CD4-positive, alpha-beta memory T cell (primary cell): ENCODE measurements at places on chromosomes 7 and 10. TPM values are rescaled to one million over a fixed set of nuclear protein-coding genes. Genes with fewer than 3 reads are reported as not detected.

- H3K36me3 ChIP-seq = no peaks in the 10 kb centered on the region
- no peak overlapping the region for H3K4me3 ChIP-seq
- H3K4me1 ChIP-seq = no peaks in the 10 kb centered on the region
- DNase-seq = no peak
- no peak overlapping the region for H3K27ac ChIP-seq
Observed at GRCh38 chr10:117462816-117463544, 79.6 kb upstream of the EMX2 start.

CTBP2 gene
- total RNA-seq = 0.61 TPM

RBM48 gene
- total RNA-seq = 37.5 TPM

GRCh38 chr7:75789361-75789924, 17.4 kb upstream of the CCL26 start:
- H3K4me1 ChIP-seq = no peaks in the 10 kb centered on the region
- no peak overlapping the region for H3K27ac ChIP-seq
- no peaks in the 10 kb centered on the region for H3K27me3 ChIP-seq
- H3K36me3 ChIP-seq = no peaks in the 10 kb centered on the region
- no peak for DNase-seq

GRCh38 chr10:101558204-101558603, 29.9 kb downstream of the POLL start:
- H3K27me3 ChIP-seq = no peaks in the 10 kb centered on the region
- no peak overlapping the region for H3K4me3 ChIP-seq
- H3K36me3 ChIP-seq = no peaks in the 10 kb centered on the region

GRCh38 chr10:117996709-117997108, 50.0 kb downstream of the RAB11FIP2 start:
- H3K4me3 ChIP-seq = no peak overlapping the region
- no peak overlapping the region for H3K27ac ChIP-seq
- no peaks in the 10 kb centered on the region for H3K27me3 ChIP-seq
- H3K36me3 ChIP-seq = no peaks in the 10 kb centered on the region

DNA sequence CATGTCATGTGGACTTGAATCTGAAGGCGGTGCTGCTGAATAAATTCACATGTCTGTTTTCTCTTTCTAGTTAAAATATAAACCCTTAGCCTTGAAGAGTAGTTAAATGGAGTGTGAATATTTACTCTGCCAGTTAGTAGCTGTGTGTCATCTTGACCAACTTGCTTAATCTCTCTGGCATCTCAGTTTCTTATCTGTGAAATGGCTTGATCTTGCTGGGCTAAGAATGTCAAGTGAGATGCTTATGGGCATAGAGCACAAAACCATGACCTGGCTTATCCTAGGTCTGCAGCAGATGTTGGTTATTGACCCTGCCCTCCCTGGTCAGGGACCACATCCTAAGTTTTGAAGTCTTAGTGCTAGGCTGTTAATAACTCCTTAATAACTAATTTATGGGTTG, 16.6 kb downstream of the ARID5B start:
- no peak overlapping the region for H3K27ac ChIP-seq
- no peak overlapping the region for H3K4me3 ChIP-seq
- H3K4me1 ChIP-seq = peaks cover 32% of the 10 kb centered on the region
- DNase-seq = no peak

DNA sequence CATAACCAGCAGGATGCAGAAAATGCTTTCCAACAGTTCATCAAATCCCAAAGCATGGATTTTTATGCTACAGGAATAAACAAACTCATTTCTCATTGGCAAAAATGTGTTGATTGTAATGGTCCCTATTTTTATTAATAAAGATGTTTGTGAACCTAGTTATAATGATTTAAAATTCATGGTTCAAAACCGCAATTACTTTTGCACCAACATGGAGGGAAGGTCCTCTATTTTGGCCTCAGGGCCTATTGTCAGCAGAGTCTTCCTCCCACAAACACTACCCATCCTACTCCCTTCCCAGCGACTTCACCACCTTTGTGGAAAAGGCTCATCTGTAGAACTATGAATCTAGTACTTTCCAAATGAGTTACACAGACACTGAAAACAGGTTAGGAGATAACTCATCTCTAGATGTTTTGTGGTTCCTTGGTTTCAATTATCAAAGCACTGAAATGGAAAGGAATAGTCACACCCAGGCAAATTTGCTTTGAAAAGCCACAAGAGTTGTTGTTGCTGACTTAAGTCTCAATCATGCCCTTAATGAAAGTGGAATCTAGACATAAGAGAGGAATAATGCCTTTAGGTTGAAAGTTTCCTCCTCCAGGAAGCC, 59.4 kb upstream of the FRMD4A start:
- peaks cover 17% of the 10 kb centered on the region for H3K4me1 ChIP-seq
- no peaks in the 10 kb centered on the region for H3K27me3 ChIP-seq
- H3K36me3 ChIP-seq = no peaks in the 10 kb centered on the region

NUTM2B gene
- total RNA-seq = 1.8 TPM

ZSWIM8 gene
- total RNA-seq = 100 TPM

DNA sequence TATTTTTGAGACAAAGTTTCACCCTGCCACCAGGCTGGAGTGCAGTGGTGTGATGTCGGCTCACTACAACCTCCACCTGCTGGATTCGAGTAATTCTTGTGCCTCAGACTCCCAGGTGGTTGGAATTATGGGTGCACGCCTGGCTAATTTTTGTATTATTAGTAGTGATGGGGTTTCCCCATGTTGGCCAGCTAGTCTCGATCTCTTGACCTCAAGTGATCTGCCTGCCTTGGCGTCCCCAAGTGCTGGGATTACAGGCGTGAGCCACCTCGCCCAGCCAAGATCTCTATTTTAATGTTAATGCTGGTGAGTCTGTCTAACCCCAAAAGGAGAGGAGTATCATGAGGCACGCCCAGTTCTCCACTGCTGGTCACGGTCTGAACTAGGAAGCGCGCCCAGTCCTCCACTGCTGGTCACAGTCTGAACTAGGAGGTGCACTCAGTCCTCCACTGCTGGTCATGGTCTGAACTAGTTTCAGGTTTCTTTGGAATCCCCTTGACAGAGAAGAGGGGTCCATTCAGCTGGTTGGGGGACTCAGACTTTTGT, 5.6 kb upstream of the LRRC27 start:
- H3K27me3 ChIP-seq = no peaks in the 10 kb centered on the region
- no peak overlapping the region for H3K27ac ChIP-seq
- no peaks in the 10 kb centered on the region for H3K36me3 ChIP-seq
- H3K4me3 ChIP-seq = no peak overlapping the region
- DNase-seq = no peak

FAM20C gene
- 4.7 TPM for total RNA-seq

GRCh38 chr10:125120053-125120710, 40.2 kb downstream of the CTBP2 start:
- DNase-seq = no peak
- H3K4me1 ChIP-seq = no peaks in the 10 kb centered on the region
- H3K27me3 ChIP-seq = no peaks in the 10 kb centered on the region
- no peak overlapping the region for H3K4me3 ChIP-seq
- no peak overlapping the region for H3K27ac ChIP-seq

FRA10AC1 gene
- 32.5 TPM for total RNA-seq

DNA sequence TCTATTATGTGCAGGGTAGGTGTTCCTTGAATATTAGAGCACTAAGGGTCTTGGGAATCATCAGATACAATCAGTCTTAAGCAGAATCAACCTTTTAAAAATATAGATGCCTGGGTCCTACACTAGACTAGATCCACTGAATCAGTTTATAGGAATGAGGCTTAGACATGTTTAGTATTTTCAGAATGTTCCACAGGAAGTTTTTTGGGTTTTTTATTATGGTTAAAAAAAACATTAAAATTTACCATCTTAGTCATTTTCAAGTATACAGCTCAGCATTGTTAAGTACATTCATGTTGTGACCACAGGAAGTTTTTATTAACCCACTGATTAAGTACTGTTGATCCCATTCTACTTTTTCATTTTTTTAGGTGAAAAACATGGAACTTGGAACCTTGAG, 135.7 kb downstream of the LCOR start:
- no peaks in the 10 kb centered on the region for H3K4me1 ChIP-seq
- H3K4me3 ChIP-seq = no peak overlapping the region
- H3K27me3 ChIP-seq = no peaks in the 10 kb centered on the region
- no peaks in the 10 kb centered on the region for H3K36me3 ChIP-seq

DNA sequence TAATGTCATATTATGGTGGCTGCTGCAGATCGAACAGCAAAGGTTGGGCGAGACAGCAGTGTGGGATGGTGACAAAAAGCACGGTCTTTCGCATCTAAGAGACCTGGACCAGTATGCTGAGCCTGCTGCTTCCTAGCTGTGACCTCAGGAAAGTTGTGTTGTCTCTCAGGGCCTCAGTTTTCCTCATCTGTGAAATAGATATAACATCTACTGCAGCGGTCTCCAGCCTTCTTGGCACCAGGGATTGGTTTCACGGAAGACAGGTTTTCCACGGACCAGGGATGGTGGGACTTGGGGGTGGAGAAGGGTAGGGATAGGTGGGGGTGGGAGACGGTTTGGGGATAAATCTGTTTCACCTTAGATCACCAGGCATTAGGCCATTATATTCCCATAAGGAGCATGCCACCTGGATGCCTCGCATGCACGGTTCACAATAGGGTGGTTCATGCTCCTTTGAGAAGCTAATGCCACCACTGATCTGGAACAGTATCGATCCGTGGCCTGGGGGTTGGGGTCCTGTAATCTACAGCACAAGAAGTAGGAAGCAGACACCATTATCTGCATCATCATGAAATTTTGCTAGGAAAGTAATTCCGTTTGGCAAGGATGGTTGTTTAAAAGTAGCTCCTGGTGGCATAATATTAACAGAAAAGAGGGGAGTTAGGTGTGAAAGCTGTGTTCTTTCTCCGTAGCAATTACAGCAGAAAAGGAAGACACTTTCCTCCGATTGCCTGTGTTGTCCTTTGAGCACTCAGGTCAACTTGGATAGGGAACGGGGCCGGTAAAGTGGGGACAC, 10.8 kb downstream of the KLF6 start:
- DNase-seq = peak; percentile 33
- H3K4me1 ChIP-seq = peaks cover 66% of the 10 kb centered on the region
- H3K4me3 ChIP-seq = no peak overlapping the region
- no peaks in the 10 kb centered on the region for H3K27me3 ChIP-seq

VWDE gene
- total RNA-seq = 8.9 TPM

DNA sequence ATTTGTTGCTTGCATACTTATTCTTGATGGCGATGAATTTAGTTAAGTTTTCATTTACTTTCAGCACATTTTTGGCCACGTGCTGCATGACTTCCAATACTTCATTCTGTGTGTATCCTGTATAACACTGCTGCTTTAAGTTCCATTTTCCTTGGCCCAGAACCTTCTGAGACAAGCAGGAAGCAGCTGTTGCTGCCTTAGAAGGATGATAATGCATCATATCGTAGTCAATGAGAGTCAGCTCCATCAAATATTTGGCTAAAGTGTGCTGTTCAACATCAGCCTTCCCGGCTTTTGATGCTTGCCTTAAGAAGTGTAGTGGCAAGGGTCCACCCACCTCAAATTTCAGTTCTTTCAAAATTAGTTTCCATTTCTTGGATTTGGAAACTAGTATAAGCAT, 59.2 kb upstream of the GLCCI1 start:
- H3K27ac ChIP-seq = no peak overlapping the region
- no peak for DNase-seq
- no peaks in the 10 kb centered on the region for H3K27me3 ChIP-seq
- H3K36me3 ChIP-seq = no peaks in the 10 kb centered on the region
- no peak overlapping the region for H3K4me3 ChIP-seq

DNA sequence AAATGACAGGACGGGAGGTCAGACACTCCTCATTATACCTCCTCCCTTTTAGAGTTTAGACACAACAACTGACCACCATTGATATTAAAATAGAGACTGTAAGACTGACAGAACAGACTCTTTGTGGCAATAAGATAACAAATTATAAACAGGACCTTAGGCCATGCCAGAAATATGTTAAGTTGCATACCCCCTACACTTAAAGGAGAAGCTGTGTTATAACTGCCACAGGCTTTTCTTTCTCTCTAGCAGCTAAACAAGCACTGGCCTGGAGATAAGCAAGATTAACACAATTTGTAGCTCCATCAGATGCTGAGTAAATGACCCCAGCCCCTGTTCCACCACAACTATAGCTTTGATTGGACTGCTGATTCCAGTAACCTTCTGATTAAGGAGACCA, 10.5 kb upstream of the UNC5B start:
- no peak overlapping the region for H3K4me3 ChIP-seq
- H3K36me3 ChIP-seq = no peaks in the 10 kb centered on the region
- H3K4me1 ChIP-seq = no peaks in the 10 kb centered on the region
- no peak overlapping the region for H3K27ac ChIP-seq
- H3K27me3 ChIP-seq = peaks cover 7% of the 10 kb centered on the region

DNA sequence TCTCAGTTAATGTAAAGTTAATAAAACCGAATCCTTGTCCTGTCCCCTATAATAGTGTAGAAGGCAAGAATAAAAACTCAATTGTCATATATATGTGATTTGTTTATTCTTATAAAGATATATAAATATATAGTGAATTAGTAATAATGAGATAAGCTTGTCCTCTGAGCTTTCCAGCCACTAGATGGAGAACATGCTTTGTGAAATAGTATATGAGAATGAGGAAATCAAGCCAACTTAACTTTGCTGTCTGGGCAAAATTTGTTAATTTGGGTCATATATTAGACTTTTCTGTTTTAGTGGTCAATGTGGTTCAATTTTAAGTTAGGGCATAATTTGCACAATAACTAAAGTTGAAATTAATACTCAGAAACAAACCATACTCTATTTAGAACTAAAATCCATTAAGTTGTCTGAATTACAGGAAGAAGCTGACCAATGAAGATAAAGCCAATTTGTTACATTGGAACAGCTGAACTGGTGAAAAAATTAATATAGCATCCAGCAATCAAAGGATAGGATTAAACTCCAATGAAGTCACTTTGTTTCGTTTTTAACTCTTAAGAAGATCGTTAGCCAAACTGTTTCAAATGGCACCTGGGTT, 595.0 kb downstream of the ARL4A start:
- no peak overlapping the region for H3K27ac ChIP-seq
- no peak for DNase-seq
- no peak overlapping the region for H3K4me3 ChIP-seq
- H3K4me1 ChIP-seq = no peaks in the 10 kb centered on the region

- no peak overlapping the region for H3K27ac ChIP-seq
- peaks cover 9% of the 10 kb centered on the region for H3K4me1 ChIP-seq
- no peak for DNase-seq
- H3K36me3 ChIP-seq = peaks cover 13% of the 10 kb centered on the region
Observed at GRCh38 chr7:35869810-35870209, 69.0 kb downstream of the SEPTIN7 start.

GRCh38 chr7:84813376-84813775, 373.5 kb downstream of the SEMA3D start:
- DNase-seq = no peak
- no peaks in the 10 kb centered on the region for H3K4me1 ChIP-seq
- H3K27ac ChIP-seq = no peak overlapping the region
- H3K4me3 ChIP-seq = no peak overlapping the region

ELFN1 gene
- total RNA-seq = not detected

OR2A1 gene
- not detected for total RNA-seq

GRCh38 chr10:126387931-126388911, at the start of gene ADAM12:
TSS of gene ADAM12 (minus strand) at chr10:126388477. CDS start at chr10:126388145, 332 bp downstream.
- peak; percentile 23 for DNase-seq
- no peak within 1 kb of the TSS for H3K27ac ChIP-seq

TMEM236 gene
- total RNA-seq = 0.17 TPM

GOLGA7B gene
- 7.6 TPM for total RNA-seq
